ENCODE measurements at places on chromosomes 11 and 22.

DNA sequence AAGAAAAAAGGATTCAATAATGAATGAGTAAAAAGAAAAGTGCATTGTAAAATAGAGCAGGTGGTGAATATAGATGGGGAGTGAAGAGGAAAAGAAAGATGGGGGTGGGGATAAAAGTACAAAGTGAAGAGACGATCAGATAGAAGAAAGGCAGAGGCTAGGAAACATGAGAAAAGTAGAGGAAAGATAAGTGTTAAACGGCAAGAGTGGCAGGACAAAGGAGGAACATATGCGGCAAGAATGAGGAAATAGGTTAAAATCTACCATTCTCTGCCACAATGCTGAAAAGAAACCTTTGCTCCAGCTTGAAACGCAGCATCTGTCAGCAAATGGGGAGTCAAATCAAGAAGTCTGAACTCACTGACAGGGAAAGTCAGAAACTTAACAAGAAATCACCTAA lies 6.8 kb downstream of the FUT4 start:
- no peak for DNase-seq

DNA sequence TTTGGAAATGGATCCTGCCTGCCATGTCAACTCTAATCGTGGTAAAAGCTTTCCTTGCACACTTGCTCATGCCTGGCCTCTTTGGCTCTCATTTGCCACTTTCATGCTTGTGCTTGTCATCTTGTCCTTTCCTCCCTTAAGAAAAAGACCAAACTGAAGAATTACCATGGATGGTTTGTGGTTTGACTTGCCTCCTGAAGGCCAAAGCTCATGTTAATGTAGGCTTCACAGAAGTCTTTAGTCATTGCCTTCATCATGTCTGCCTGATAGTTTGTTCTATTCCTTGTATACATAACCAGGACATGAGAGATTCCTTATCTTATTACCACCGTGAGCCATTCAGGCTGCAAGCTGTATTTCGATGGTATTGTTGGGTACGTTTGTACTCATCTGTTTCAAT lies 17.3 kb downstream of the TEAD1 start:
- DNase-seq = peak; percentile 73

- DNase-seq = no peak
Measured at GRCh38 chr11:96235751-96236150, 107.2 kb downstream of the MAML2 start.

DNA sequence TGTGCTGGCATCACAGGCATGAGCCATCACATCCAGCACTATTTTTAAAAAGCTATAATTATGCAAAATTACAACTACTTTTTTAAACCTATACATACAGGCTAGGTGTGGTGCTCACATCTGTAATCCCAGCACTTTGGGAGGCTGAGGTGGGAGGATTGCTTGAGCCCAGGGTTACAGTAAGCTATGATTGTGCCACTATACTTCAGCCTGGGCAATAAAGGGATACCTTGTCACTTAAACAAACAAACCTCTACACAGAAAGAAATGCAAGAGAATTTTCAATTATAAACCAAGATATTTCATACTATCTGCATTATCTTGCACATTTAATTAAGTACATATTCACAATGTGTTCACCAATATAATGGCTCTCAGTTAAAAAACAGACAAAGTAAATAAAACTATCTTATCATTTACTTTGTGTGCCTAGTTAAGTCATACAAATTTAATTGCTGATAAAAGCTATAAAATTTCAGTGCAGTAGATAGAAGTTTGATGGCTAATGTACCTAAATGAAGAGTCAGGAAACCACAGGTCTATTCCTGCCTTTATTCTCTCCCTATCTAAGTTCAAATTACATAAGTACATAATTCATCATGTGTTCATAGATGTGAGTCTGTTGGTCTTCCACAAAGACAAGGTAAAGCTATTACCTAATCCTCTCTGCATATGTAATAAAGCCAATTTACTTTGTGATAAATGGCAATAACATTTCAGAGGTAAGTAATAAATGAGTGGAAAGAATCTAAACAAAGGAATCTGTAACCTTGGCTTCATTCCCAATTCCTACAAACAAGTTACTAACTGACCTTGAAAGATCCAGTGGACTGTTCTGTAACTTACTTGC lies 9.0 kb upstream of the RDX start:
- DNase-seq = peak; percentile 73

GRCh38 chr11:123517559-123518364 lies 87.7 kb downstream of the GRAMD1B start:
- no peak for DNase-seq

- no peak for DNase-seq
Measured at GRCh38 chr11:115503886-115504275, 334 bp downstream of the CADM1 start.

Data from fibroblast of lung (primary cell).